Mucosa of descending colon (tissue), 3 donors: ENCODE measurements at places on chromosomes 3 and 15.

DNA sequence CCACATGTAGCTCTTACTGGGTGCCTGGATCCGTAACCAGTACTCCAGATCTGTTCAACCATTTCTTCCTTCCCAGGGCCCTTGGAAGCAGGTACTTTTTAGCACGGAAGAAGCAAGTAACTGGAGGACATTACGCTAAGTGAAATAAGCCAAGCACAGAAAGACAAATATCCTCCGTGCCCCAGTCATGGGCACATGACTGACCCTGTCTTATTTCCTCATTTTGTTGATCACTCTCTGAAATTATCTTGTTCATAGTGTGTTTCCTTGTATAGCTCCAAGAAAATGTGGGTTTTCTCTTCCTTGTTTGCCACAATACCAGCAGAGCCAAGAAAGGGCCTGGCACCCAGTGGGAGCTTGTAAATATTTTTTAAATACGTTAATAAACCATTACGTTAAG is 32.2 kb upstream of the MTMR14 start:
- DNase-seq, result no peak

DNA sequence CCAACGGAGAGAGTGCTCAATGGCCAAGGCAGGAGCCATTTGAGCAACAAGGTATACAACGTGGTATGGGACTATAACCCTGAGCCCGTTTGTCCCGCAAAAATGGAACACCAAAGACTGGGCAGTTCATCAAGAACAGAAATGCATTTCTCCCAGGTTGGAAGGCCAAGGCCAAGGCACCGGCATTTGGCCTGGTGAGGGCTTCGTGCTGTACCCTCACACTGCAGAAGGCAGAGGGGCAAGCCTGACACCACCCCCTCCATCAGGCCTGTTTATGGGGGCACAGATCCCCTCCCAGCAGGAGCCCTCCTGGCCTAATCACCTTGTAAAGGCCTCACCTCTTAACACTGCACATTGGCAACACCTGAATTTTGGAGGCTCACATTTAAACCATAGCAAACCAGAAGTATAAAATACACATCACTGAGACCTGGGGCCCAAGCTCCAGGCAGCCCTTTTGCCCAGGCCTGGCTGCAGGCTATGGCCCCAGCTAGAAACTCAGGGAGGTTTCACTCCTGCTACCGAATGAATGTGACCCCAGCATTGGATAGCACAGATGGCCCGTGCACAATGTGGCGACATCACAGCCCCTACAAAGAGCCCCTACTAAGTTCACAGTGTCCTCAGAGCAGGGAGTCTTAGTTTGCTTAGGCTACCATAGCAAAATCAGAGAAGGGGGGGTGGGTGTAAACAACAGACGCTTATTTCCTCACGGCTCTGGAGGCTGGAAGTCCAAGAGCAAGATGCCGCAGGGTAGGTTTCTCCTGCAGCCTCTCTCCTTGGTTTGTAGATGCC is 47.1 kb downstream of the KLF15 start:
- no peak for DNase-seq

DNA sequence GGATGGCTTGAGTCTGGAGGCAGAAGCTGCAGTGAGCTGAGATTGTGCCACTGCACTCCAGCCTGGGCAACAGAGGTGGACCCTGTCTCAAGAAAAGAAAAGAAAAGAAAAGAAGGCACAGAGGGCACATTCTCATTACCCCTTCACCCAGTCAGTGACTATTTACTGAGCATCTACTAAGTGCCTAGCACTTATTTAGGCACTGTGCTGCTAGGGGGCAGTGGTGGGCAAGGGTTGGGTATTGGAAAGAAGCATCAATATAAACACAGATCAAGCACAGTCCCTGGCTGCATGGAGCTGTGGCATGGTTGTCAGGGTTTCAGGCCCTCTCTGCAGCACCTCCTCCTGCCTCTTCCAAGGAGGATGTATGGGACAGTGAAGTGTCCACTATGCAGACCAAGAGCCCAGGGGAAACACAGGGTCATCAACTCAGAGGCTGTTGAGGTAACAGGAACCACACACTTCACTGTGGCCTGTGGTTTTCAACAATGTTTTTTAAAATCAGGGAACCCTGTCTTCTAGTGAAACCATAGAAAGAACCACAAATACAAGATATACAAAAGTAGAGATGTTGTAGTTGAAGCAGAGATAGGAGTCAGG is 138.5 kb downstream of the RAB11A start:
- no peak for DNase-seq

- no peak for DNase-seq
Observed at GRCh38 chr3:44259404-44259803, 17.7 kb downstream of the TOPAZ1 start.

DNA sequence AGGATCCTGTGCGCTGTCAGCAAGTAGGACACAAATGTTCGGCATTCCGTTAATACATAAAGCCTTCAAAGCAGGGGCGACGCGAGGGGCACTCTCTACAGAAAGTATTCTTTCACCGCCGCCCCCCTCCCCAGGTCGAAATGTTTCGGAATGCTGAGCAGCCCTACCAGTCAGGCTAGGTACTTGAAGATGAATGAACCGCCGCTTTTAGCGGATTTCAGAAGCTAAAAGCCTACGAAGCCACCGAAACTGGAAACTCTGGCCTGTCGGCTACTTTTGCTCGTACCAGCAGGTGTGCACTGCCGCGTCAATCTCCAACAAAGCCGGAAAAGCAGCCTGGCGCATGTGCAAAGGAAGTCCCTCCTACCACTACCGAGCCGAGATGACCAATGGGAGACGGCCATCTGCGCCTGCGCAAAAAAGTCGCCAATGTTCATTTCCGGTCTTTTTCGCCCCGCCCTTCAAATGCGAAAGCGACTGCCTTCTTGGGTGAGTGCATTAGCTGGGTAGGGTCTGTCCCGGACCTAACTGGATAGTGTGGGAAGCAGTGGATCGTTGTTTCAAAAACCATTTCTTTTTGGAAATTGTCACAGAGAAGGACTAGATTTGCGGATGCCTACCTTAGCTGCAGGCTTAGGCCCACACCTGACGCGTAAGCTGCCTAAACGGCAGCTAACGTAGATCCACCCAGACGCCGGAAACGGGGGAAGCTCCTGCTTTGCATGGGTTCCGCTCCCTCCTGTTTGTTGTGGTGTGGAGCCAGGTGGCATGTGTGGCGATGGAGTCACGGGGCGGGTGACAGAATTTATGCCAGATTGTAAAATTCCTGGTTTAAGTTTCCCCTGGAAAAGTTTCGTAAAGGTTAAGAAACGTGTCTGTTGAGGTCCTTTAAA is at the start of gene WDR5B:
TSS of gene WDR5B (minus strand) at position 301 of the 893 bp plus-strand sequence. CDS start 534 bp downstream, outside the sequence.
- DNase-seq, result peak; percentile 97

DNA sequence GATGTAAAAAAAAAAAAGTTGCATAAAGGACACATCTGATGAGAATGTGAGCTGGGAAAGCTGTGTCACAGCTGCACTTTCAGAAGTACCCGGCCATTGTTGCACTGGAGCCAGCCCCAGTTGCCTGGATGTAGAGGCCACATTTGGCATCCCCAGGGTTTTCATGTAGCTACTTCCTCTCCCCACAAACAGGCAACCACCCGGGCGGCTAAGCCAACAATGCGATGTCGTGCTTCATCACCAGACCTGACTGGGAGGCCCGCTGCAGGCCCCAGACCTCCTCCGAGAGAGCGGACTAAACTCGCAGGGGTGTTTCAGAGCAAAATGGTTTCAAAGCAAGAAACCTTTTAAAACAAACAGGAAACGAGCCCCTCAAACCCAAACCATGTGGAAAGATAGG is 142.3 kb downstream of the TMCO5A start:
- no peak for DNase-seq

DNA sequence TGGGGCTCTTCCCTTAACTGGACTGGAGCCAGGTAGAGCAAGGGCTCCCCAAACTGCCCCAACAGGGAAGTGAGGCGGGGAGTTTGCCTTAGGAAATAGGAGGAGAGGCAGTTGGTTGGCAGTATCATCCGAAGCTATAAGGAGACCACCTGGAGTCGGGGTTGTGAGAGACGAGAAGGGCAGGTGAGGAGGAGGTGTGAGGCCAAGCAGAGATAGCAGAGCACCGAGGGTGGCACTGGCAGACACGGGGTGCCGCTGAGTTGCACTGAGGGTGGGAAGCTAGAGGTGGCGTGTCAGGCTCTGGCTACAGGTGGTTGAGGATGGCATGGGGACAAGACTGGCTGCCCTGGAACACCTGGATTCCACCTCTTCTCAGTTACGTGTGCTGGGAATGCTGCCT is 17.2 kb downstream of the RASGRF1 start:
- DNase-seq, result no peak

GRCh38 chr3:52268036-52268435 is 10.4 kb downstream of the WDR82 start:
- DNase-seq, result no peak

DNA sequence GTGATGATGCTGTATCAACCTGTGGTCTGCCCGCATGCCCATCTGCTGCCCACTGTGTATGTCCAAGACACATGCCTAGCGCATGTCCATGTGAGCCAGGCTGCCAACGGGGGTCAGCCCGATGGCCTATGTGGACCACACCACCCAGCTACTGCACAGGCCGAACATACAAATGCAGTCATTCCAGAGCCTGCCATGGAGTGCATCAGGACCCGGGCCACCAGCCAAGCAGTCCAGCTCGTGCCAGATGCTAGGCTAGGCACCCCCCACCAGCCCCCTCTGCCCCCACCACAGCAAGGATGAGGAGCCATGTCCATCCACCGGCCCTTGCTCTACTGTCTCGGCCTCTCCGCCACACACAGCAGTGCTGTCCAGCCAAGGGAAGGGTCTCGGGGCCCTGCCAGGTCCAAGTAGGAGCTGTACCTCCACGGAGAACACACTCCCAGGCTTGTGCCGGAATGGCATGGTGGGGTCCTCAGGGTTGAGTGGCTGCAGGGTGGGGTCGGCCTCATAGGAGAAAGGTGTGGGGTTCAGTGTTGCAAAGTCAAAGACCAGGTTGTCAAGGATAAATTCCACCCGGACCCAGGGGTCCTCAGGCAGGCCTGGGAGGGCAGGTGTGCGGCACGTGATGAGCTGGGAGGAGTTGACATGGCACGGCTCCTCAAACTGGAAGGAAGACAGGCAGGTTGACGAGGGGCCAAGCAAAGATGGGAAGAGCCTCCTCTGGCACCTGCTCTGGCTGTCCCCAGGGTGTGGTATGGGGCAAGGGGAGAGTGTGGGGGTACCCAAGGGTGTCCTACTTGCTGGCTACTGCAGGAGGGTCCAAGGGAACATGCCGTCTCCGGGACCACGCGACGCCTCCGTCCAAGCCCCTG is 15.3 kb downstream of the PLXNB1 start:
- DNase-seq, result no peak

DNA sequence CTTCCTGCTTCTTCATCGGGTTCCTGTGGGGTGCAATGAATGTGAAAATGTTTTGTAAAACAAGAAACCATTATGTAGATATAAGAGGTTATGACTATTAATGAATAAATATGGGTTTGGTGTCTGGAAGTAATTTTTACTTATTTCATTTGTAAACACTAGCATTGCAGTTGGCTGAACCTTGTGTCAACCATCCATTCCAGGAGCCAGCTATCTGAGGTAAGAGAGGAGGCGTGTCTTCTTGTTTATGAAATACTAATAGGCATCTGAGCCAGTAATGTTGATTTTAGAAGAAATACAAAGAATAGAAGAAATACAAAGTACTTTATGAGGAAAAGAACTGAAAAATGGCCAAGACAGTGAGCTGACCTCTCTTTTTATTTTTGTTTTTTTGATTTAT is 187.5 kb downstream of the LPP start:
- no peak for DNase-seq

- no peak for DNase-seq
Observed at GRCh38 chr3:132641837-132642538, 17.6 kb downstream of the ACAD11 start.

DNA sequence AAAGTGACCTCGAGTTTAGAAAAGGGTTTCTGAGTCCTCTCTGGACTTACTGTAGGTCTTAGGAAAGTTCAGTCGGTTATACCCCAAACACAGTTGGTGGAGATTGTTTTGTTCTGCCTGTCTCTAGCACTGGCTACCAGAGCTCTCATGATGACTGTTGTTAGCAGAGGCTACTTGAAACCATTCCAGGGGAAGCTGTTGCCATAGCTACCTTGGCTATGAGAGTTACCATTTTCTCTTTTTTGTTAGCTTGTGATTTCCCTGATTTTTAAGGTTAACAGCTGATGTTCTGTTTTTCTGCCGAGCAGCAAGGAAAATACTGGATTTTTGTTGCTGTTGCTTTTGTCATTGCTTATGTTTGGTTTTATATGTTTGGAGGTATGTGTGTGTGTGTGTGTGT is 26.7 kb downstream of the ABHD2 start:
- peak; percentile 54 for DNase-seq

DNA sequence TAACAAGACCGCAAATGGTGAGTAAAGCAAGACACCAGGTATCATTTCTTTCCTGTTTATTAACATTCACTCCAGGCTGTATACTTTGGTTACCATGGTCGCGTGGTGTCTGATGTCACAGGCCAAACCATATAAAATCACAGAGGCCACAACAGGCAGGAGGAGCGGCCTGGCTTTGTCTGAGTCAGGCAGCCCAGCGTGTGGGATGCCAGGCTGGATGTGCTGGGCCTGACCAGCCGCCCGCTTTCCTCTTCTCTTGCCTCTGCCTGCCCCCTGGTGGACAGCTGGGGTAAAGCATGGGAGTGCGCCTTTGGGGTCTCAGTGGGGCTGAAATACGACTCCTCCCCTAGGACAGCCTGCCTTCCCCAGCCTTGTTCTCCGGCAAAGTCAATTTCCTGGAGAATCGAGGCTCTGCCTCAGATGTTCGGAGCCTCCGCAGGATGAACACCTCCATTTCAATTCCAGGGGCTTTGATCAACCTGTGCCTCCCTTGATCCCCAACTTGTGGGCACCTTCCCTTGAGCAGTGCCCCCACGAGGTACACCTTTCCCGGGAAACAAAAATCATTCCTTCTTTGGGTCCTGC is 78.2 kb downstream of the CCNL1 start:
- DNase-seq, result peak; percentile 90

DNA sequence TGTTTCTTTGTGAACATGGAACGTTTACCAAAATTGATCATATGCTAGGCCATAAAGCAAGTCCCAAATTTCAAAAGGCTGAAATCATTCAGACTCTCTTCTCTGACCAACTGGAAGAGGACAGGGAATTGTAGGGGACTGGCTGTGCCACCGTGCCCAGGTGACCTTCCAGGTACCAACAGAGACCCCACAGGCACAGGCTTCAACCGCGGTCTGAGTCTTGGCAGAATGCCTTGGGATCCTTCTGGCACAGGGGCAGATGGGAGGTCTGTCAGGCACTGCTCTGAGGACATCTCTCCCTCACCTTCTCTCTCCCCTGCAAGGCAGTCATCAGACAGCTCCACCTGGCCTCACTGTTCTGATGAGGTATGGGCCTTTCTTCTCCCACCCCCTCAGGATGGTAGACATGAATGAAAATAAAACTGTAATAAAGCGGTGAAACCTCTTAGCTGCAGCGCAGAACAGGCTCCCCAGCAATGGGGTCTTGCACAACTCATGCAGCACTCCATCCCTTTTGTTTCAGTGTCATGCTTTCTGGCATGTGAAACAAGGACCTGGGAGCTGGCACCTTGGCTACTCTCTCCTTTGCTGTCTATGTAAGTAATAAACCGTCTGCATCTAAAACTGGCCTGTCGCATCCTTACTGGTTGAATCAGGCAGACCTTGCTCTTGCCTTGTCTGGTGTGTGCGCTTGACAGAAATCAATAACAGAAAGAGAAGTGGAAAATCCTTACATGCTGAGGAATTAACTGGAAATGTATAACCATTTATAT is 289.2 kb downstream of the KLF13 start:
- no peak for DNase-seq

GRCh38 chr3:139509631-139510030 is 29.9 kb downstream of the RBP1 start:
- no peak for DNase-seq
